Activated T-helper 1 cell treated with anti-CD3 and anti-CD28 coated beads, Interleukin-2, amount 50 U/mL, for 16 hours (primary cell): ENCODE measurements at places on chromosomes 2 and 18.
A peak's percentile ranks its signal among the peaks of the same experiment; 100 is the strongest.

GRCh38 chr2:25749676-25750075 is 76.3 kb upstream of the DTNB start:
- no peak for DNase-seq

DNA sequence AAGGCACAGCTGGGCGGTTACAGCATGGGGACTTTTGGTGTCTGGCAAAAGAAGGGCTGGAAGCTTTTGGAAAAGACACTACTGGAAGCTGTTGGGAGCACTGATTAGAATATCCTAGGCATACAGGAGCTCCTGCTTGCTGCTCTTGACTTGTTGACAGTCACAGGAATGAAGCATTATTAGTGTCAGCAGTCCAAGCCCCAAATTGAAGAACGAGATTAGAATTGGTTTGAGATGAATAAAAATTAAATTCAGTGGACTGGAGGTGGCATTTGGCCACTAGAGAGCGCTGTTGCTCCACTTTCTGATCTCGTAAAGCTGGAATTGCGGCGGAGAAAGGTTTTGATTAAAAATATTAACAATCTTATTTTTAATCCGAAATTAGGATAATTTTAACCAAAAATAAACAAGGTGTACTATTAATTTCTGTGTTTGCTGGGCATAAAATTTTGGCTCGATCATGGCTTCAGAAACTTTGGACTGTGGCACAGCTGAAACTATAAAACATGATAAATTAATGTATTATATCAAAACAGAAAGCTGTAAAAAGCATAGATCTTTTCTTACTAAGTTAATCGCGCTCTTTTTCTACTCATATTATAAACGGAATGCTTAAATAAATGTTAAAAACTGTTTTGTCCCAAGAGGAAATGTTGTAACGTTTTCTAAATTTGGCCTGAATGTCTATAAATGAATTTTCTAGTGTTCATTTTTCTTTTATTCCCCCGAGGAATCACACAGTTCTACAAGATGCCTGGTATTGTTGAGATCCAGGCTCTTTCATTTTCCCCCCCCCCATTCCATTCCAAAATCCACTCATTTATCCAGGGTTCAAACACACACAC is 2.4 kb upstream of the HOXD8 start:
- DNase-seq, result peak; percentile 54

DNA sequence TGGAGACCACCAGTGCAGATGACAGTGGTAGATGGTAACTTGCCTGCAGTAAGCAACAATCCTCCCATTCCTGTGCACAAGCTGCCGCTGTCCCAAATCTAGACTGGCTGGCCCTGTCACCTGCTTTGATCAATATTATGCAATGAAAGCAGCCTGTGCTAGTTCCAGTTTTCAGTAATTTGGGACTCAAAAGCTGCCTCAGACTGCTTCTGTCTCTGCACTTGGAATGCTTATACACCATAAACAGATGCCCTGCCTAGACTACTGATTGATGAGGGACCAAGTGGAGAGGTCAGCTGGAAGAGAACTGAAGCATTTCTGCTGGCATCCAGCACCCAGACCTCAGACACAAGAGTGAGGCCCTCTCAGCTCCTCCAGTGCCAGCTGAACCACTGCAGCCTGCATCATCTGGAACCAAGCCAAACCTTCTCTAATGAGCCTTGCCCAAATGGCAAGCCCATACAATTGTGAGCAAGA is 24.9 kb downstream of the CCBE1 start:
- no peak for DNase-seq

DNA sequence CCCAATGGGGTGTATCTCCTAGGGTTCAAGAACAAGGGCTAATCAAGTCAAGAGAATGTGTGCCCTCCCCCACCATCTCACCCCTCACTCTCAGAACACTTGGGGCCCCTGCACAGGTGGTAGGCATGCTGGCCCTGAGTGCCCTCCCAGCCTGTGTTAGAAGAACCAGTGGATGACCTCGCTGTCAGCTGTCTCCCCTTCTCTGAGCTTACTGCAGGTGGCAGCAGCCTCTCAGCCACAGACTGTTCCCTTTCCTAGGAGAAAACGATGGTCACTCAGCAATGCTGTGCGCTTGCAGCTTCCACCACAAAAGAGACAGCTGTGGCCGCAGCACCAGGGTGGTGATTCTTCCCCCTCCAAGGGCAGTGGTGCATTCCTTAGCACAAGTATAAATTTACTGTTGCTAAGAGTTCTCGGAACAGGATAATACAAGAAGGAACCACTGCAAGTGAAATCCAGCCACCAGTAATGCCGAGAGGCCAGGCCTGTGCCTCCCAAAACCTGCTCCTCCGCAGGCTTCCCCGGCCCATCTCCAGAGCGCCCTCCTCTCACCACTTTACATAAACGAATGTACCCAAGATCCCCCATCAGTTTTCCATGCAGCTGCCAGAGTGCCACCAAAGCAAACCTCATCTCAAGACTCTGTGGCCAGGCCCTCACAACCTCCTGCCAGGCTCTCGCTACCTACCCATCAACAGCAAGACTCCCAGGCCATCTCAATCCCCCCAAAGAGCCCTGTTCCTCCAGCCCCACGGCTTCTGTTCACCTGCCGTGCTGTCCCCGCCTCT is 935 bp upstream of the RAMP1 start:
- DNase-seq, result no peak

DNA sequence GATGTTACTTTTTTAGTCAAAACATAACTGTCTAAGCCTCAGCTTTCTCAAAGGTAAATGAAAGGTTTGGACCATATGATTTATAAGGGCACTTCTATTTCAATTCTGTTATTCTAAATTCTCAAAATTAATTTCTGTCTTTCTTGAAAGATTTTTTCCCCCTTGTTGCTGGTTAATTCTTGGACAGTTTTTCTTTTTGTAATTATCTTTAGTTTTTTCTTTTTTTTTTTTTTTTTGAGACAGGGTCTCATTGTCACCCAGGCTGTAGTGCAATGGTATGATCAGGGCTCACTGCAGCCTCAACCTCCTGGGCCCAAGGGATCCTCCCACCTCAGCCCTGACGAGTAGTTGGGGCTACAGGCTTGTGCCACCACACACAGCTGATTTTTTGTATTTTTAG is 121.0 kb upstream of the MYO3B start:
- no peak for DNase-seq

- DNase-seq, result no peak
Measured at GRCh38 chr2:83221258-83221657, 1237.8 kb downstream of the SUCLG1 start.

DNA sequence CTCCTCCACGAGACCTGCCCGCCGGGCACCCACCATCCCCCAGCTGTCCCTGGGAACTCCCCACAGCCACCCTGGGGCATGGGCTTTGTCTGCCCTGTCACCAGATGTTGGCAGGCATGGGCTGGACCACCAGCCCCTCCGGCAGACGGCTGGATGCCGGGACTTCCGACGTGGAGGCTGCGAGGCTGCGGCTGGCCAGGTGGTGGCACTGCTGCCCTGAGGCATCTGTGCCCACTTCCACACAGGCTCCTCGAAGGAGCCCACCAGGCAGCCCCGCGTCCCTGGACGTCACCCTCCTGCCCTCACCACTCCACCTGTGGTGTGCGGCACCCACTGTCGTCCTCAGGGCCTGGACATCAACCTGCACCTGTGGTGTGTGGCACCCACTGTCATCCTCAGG is 319.9 kb upstream of the SALL3 start:
- DNase-seq, result no peak

DNA sequence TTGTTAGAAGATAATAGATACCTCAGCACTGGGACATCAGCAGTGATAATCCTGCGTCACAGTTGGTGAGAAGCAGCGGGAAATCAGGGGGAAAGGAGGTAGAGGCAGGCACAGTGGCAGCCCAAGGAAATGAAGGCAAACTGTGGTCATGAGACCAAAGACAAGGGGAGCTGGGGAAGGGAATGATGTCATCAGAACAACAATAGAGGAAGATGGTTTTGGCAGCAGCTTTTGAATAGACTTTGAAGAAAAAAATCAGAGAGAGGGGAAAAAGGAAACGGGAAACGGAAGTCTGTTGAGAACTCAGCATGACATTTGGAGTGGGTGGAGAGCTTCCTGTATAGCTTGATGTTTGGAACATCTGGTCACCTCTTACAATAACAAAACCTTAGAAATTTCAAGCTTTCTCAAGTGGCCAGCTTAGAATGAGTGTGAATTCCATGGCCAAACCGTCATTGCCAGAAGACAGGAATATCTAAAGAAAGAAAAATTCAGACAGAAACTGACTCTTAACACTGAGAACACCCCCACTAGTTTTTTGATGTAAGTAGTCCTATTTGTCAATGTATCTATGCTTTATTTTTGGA is 18.4 kb upstream of the YES1 start:
- no peak for DNase-seq

DNA sequence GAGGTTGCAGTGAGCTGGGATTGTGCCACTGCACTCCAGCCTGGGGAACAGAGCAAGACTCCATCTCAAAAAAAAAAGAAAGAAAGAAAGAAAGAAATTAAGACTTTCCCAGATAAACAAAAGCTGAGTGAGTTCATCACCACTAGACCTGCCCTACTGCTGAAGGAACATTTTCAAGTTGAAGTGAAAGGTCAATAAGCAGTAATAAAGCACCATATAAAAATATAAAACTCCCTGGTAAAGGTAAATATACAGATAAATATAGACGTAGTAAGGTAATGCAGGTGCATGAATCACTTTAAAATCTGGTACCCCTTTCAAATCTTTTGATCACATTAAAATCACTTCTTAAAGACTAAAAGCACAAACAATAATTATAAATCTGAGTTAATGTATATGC is 42.6 kb downstream of the UNC50 start:
- no peak for DNase-seq

- no peak for DNase-seq
Measured at GRCh38 chr2:235235977-235236767, 257.7 kb upstream of the AGAP1 start.

DNA sequence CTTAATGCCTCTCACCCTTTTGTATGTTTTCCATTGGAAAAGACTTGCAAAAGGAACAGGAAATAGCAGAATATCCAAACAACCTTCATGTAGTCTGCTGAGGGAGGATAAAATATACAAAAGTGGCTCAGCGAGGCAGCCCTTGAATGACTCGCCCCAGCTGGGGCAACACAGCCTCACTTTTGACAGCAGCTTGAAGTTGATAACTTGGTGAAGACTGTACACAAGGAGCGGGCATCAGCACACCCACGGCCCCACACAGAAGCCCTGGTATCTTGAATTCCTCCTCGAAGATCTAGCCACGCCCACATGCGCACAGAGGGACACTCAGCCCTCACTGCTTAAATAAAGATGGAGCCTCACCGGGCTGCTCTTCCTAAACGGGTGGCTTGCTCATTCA is 161.0 kb downstream of the IRS1 start:
- no peak for DNase-seq

DNA sequence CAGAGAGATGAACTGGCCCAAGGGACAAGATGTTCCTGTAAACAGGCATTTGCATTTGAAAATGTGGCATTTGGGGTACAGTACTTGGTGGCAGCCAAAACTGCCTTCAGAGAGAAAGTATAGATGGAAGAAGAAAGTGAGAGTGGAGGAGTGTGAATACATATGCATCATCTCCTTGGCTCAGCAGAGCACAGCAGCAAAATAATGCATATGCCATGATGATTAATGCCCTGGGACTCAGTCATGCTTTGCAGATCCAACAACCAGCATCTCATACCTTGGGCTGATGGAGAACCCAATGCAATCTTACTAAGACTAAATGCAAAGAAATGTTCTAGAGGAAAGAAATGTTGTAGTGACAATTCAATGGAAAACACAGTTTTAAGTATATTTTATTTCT is 29.7 kb upstream of the CYTIP start:
- DNase-seq, result no peak

DNA sequence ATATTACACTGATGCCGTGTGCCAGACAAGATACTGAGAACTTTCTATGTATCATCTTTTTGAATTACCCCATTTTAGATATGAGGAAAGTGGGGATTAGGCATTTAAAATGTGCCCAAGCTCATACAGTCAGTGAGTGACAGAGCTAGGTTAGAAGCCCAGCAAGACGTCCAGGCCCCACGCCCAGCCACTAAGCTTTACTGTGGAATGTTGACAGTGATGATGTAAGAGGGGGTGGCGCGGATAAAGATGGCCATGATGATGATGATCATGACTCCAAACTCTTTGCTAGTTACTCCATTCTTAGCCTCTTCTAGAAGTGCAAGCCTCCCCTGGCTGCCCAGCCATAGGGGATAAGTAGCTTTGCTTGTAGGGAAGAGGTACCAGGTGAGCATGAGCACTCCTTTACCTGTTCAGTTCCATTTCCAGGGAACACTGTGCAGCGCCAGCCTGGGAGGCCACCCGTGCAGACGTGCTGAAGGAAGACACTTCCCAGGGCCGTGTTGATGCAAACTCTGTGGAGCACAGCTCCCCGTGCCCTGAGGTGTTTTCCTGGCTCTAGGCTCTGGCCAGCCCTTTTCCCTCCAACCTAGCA is 65.5 kb downstream of the BCL2L11 start:
- no peak for DNase-seq

DNA sequence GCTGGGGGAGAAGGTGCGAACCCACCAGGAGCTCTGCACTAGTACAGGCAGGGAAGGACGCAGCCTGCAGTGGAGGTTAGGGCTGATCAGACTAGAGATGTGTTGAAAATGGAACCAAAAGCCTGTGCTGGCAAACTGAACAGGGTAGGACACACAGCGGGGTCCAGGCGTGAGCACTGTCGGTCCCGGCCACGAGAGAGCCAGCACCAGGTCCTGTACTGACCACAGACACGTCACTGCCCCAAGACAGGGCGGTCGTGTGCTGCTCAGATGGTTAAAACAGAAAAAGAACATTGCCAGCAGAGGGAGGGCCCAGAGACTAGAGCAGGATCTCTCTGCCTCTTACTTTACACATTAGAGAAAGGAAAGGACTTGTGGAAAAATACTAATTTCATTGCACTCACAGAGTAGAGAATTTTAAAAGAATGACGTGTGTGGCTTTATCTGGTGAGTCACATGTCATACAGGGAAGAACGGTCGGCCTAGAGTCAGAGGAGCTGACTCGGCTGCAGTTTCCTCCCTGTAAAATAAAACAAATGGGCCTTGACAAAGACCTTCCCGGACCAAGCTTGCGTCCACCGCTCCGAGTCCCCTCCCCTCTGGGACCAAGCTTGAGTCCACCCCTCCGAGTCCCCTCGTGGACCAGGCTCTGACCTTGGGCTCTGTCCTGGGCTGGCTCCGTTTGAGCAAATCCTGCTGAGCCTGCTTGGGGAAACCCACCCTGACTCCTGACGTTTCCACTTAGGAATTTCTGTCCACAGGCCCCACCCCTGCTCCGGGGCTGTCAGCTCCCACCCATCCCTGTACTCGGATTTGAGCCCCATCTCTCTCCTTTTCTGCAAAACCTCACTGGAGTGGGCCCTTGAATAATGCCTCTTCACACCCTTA is 16.7 kb upstream of the ADI1 start:
- DNase-seq, result no peak

DNA sequence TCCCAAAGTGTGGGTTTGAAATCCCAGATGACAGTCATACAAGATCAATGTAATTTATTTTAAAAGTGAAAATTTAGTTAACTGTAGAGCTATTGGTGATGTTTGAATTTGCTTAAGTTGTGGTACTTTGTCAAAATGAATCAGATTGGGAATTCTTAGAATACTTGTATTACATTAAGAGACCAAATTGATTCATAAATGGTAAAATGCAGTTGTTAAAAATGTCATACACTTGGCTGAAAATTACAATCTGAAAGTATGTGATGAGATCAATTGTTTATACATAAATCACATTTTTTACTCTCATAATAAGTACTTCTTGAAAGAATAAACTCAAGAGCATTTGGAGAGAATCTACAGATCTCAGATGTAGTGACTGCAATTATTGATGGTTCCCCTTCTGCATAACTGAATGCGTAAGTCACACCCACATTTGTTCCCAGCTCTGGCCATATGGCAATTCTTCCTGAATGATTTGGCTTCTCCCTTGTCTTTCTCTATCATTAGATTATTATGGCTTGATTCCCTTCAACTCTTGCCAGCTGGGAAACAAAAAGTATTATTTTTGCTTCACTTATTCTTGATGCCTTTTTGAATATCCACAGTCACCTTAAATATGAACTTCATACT is 558.5 kb downstream of the CPS1 start:
- DNase-seq, result no peak
